ENCODE measurements at places on chromosomes 3 and 15.
A peak's percentile ranks its signal among the peaks of the same experiment; 100 is the strongest.

DNA sequence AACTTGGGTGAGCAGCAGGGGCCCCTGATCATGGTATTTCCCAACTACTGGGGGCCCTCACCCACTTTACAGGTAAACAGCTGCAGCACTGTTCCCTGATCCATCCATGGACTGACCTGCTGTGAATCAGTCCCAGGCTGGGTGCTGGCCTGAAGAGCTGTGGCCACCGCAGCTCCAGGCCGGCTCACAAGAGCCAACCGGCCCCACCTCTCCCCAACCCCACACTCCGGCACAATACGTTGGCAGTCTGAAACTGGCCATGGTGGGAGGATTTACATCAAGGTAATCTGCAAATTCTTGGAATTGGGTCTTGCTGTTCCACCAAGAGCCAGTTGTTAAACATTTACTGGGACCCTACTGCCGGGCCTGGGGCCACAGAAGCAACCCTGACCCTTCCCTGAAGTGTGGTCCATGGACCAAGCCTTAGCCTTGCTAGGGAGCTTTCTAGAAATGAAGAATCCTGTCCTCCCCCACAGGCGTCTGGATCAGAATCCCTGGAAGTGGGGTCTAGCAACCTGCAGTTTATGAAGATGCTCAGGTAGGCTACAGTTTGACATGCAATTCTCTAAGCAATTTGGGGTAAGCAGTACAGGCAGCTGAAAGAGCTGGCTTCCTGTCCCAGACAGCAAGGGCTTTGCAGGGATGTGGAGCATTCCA, 3.7 kb downstream of the SLC6A20 start:
- no peak for DNase-seq

- DNase-seq = peak; percentile 73
Observed at GRCh38 chr15:51780636-51781035, 29.2 kb downstream of the TMOD2 start.

GRCh38 chr3:13827699-13828098, 52.2 kb downstream of the WNT7A start:
- no peak for DNase-seq

GRCh38 chr3:62203152-62203551, 170.2 kb downstream of the FEZF2 start:
- DNase-seq = no peak

- DNase-seq = peak; percentile 74
Observed at GRCh38 chr3:62622553-62623174, 249.3 kb upstream of the FEZF2 start.

DNA sequence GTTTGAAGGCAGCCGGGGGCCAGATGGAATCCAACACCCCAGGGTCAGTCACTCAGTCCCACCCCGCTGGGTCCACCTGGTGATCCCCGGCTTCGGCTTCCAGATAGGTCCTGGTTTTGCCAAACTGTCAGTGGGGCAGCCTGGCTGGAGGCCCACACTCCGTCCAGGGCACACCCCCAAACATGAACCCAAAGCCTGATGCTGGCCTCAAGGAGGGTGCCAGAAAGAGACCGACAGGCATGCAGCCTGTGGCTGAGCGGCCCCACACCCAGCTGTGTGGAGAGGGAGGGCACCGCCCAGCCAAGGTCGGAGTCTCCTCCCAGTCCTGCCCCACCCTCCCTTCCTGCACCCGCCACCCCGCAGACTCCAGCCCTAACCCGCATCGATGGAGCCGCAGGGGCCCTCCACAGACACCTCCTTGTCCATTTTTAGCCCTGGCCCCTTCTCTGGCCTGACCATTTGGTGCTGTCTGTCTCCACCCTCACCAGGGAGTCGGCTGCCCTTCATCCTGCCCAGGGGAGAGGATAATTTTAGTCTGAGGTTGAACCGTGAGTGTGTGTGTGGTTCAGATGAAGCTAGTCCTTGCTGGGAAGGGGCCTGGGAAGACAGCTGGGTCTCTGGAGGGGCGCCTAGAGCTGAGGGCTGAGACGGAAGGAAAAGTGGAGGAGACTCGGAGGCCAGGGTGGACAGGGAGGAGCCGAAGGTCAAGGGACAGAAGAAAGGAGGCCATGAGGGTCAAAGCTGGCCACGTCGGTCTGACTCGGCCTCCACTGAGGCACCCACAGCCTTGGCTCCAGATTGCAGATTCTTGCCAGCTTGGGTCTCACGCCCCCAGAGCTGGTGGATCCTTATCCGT, 23.1 kb downstream of the TNK2 start:
- no peak for DNase-seq

DNA sequence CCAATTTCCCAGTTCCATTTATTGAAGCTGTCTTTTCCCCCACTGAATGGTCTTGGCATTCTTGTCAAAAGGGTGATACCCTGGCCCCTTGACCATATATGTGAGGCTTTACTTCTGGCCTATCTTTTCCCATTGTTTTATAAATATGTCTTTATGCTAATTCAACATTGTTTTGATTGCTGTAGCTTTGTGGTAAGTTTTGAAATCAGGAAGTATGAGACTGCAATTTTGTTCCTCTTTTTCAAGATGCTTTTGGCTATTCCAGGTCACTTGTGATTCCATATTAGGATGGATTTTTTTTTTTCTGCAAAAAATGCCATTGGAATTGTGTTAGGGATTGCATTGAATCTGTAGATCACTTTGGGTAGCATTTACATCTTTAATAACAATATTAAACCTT, 141.2 kb upstream of the MANF start:
- DNase-seq = no peak

GRCh38 chr15:57312318-57313133, 63.8 kb upstream of the CGNL1 start:
- DNase-seq = no peak

GRCh38 chr15:39125904-39126303, 455.0 kb upstream of the THBS1 start:
- peak; percentile 70 for DNase-seq

DNA sequence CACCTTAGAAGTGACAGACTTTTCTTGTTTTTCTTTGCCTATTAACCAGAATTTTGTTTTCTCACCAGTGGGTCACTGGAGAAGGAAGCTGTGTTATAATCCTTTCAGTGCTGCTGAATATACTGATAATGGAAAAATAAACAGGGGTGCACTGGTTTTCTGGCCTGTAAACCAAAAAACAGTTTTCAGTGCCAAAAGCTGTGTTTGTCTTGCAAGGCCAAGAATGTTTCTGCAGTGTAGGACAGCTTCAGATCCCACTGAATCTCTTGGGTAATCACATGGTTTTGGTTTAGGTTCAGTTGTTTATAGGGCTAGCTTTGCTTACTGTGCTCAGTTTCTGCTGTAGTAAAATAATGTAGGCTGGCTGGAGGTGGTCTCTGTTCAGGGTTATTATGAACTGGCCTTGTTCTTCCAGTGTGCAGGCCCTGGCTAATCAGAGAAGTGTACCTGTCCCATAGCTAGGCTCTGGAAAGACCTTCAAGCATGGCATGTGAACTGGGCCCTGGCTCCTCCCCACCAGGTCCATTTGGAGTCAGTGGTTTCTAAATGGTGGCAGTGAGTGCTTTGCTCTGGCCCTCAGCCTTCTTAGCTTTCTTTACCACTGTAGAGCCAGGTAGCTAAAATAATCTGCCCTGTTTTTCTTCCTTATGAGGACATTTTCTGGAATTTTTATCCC, 18.7 kb downstream of the PDE8A start:
- DNase-seq = no peak

DNA sequence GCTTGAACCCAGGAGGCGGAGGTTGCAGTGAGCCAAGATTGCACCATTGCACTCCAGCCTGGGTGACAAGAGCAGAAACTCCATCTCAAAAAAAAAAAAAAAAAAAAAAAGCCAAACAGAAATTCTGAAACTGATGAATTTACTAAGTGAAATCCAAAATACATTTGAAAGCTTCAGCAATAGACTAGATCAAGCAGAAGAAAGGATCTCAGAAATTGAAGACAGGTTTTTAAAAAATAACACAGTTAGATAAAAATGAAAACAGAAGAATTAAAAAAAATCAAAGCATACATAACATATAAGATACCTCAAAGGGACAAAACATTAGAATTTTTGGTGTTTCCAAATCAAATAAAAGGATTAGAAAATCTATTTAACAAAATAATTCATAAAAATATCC, 114.4 kb downstream of the TP63 start:
- DNase-seq = no peak

GRCh38 chr3:129278966-129279906, 566 bp downstream of the HMCES start:
- DNase-seq = peak; percentile 72

GRCh38 chr3:66450390-66451022, 50.3 kb downstream of the LRIG1 start:
- DNase-seq = peak; percentile 66

GRCh38 chr15:57591822-57592367, at the start of gene MYZAP:
MYZAP (plus strand) TSS chr15:57591904; CDS start chr15:57592035, 131 bp downstream.
- DNase-seq = peak; percentile 64

- DNase-seq = no peak
Observed at GRCh38 chr15:100526027-100526481, 2.7 kb downstream of the CERS3 start.

GRCh38 chr3:106379251-106379750, 510.5 kb upstream of the CBLB start:
- peak; percentile 32 for DNase-seq

GRCh38 chr3:29065211-29065785, 215.6 kb upstream of the RBMS3 start:
- peak; percentile 99 for DNase-seq

DNA sequence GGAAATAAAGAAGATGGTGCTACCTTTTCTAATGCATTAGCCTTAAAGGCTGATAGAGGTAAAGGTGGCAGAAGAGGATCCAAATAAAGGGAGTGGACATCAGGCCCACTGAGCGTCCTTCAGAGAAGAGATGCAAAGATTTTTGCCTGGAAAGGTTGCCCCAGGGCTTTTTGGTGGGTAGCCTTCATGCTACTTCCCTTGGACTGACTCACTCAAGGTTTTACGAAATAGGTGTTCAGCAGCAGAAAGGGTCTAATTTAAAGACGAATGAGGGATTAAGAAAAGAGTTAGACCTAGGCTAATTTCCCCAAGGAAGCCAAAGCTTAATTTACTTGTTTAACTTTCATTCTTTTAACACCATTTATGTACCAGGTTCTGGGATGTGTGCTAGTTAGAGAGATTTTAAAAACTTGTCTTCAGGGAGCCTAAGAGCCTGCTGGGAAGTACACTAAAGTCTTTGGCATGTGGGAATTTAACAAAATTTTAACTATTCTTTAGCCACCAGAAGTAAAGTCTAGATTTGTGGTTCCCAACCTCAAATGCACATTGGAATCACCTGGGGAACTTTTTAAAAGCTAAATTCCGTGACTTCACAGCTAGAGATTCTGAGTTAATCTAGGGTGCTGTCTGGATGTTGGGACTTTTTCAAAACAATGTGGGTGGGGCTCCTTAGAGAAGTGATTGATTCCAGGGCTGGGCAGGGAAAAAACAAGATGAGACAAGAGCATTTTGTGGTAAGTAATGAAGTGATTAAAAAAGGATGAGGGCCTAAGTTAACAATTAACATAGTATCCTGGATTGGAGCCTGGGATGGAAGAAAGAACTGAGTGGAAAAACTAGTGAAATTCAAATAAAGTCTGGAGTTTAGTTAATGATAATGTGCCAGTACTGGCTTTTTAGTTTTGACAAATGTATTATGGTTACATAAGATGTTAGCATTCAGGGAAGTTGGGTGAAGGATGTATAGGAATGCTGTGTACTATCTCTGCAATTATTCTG, 3.4 kb downstream of the IL20RB start:
- peak; percentile 92 for DNase-seq

DNA sequence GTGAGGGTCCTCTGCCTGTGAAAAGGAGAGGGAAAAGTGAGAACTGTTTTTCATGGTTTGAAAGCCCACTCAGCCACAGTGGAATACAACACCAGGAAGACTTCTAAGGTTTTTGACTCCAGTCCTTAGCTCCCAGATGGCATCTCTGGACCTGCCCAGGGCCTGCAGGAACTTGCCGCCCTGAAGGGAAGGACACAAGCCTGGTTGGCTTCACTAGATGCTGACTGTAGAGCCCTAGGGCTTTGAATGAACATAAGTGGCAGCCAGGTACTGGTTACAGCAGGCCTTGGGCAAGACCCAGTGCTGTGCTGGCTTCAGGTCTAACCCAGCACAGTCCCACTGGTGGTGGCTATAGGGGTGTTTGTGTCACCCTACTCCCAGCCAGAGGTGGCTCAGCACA, 21.3 kb upstream of the TMEM266 start:
- DNase-seq = peak; percentile 98

DNA sequence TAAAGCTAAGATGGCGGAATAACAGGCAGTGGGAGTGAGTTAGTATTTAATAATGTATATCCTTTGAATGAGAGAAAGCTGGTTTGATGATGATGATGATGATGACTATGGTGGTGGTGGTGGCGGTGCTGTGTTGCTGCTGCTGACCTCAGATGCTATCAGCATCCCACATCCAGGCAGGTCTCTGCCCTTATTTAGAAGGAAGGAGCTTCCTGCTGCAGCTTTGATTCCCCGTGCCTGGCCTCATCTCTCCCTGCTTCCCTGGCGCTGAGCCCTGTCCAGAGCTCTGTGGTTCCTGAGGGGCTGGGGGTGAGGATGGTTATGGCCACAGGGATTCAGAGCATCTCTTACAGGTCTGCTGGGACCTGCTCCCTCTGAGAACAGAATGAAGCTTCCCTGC, 73.1 kb downstream of the RAB11A start:
- no peak for DNase-seq
